ENCODE measurements at places on chromosomes 2 and 18.

- no peak for DNase-seq
Measured at GRCh38 chr18:10485475-10485874, 31.0 kb downstream of the APCDD1 start.

DNA sequence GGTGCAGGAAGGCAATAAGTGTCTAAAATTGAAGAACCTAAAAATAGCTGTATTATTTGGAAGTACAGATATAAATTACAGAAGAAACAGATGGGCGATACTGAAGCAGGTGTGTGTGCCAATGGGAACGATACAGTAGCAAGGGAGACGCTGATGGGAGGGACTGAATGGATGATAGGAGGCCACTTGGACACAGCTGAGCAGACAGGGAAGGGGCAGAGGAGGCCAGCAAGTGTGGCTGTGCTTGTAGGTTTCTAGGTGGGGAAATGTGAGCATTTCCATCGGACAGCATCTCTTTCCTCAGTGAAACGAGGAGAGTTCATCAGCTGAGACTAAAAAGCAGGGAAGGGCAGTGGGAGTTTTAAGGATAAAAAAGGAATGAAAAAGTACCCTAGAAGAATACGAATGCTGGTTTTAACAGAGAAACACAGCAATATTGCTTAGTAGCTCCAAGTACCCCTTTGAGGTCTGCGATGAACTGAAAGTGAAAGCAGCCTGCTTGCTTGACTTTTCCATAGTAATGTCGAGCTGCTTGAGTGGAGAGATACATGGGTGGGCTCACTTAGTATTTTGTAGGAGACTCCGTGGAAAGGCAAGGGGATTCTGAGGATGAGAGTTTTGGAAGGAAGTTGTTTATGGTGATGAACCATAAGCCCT is 91.7 kb upstream of the EPC2 start:
- peak; percentile 12 for DNase-seq

GRCh38 chr2:11677136-11678055 is 7.4 kb upstream of the NTSR2 start:
- no peak for DNase-seq

DNA sequence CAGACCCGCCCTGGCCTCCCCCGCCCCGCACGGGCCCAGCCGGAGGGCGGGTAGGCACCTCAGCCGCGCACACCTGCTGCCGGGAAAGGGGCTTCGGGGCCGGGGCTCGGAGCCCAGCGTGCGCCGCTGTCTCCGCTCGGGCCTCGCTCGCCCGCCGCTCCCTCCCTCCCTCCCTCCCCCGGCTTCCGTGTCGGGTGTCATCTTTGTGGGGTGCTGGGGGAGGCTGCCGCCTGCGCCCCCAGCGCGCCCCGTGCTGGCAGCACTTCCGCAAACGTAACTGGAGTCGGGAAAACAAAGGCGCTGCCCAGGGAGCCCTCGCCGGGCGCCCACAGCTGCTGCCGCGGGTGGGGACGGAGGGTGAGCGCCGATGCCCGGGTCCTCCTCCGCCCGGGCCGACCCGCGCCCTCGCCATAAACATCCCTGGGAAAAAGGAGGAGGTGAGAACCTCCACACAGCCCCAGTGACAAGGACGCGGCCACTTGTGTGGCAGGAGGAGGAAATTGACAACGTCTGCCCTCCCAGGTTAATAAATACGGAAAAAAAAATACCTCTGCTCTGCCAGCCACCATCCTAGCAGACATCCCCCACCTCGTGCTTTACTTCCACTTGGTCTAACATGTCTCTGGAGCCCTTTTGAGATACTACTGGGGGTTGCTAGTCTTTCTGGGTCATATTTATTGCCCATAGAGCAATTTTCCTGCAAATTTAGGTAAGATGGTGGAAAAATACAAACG is 550 bp downstream of the MFSD6 start:
- DNase-seq: peak; percentile 69

- DNase-seq: no peak
Measured at GRCh38 chr2:217183471-217183870, 323.6 kb upstream of the TNP1 start.

- DNase-seq: no peak
Measured at GRCh38 chr2:144111437-144111836, 408.5 kb downstream of the ZEB2 start.

GRCh38 chr2:220348206-220348605 is 720.8 kb downstream of the SLC4A3 start:
- no peak for DNase-seq

DNA sequence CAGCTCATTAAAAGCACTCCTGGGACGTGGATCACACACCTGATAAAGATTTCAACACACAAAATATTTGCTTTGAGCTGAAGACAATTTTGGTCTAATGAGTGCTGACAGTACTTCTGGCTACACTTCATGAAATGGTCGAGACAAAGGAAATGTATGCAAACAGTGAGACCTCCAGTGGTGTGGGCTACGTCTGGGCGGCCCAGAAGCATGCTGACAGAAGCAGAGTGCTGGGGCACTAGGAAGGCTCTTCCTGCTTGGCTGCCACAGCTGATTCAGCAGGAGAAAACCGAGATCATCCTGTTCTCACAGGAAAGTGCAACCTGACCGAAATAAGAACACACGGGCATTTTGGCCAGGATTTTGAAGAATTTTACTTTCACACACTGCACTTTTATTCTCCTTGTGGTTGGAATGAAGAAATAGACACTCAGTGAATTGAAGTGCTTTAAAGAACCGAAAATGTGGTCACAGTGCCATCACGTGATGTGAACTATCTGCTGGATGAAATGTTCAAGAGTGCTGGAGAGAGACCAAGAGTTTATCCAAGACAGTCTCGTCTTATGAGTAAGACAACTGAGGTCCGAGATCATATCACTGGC is 149.5 kb downstream of the CCBE1 start:
- DNase-seq: no peak

DNA sequence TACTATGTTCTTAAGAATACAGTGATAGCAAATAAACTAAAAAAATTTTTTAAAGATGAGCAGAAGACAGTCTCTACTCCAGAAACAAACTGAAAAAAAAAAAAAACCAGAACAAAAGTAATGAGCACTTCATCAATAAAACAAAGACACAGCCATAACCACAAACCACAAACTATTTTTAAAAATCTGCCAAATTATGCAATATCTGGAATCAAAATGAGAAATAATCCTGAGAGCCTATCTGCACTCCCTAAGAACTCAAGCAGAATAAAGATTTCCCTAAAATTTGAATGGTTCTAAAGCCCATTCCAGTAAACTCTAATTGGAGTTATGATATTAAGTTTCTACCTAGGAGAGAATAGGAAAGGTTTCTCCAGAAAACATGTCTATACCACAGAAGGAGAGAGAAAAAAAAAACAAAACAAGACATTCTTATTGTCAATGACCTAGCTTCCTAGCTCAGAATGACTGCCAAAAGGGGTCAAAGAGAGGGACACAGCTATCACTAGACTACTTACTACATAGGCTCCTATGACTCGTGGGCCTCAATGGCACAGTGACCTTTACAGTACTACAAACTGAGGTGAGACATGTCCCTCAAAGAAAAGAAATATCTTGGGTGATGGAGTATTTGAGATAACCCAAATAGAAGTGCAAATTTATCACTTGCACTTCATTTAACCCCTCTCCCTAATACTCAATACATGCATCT is 262.8 kb downstream of the ZEB2 start:
- no peak for DNase-seq

- no peak for DNase-seq
Measured at GRCh38 chr2:165874445-165875039, 79.0 kb downstream of the TTC21B start.

GRCh38 chr2:156129227-156129626 is 203.3 kb downstream of the NR4A2 start:
- no peak for DNase-seq

DNA sequence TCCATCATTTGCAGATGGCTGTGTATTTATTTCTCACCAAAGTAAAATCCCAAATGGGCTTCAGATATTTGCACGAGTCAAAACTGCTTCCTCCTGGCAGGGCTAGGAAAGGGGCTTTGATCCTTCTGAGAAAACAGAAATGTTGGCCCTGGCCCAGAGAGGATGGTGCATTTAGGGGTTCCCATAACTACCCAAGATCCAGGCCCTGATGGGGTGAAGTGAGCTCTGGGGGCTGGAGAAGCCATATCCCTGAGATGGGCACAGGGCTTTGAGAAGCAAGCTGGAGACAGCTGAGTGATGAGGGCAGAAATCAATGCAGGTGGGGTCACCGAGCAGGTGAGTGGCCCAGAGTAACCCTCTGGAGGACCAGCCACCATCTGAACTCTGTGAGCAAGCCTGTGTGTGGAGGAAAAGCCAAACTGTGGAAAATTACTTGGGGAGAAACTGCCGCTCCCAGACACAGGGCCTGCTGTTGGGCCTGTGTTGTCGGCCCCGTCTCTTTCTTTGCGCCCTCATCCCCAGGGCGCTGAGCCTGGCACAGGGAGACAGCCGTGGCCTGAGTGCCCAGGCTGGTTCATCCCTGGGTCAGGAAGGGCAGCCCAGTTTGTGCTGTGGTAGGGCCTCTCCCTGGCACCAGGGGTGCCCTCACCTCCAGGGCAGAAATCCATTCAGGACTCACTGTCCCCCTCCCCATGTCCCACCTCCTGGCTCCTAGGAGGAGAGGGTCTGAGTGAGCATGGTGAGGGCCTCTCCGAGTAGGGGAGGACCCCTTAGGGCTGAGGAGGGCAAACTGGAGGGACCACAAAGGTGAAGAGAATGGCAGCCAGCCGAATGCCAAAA is 167.8 kb upstream of the HAAO start:
- no peak for DNase-seq

DNA sequence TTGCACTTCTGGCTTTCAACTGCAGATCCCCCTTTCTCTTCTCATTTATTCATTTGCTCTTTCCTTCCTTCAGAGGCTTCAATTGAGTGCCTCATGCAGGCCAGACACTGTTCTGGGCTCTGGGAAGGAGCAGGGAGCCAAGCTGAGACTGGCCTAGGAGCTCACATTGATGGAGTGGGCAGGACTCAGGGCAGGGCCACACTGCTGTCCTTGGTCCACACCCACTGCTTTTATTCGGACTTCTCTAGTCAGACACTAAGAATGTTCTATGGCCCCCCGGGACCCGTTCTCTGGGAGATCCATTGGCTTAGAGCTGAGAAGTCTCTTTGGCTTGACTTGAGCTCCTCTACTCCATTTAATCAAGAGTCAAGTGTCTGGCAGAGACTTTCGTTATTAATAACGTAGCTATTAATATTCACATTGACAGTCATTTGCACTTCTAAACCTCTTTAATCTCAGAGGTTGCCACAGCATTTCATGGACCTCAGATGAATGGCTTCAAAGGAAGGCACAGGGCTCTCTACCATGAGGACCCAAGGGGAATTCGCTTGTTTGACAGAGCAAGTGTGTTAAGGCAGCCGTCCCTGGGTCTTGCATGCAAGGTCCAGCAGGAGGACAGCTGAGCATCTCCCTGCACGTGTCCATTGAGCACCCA is 20.1 kb downstream of the SH3RF3 start:
- no peak for DNase-seq

- no peak for DNase-seq
Measured at GRCh38 chr2:143808166-143808565, 678.9 kb downstream of the ARHGAP15 start.

DNA sequence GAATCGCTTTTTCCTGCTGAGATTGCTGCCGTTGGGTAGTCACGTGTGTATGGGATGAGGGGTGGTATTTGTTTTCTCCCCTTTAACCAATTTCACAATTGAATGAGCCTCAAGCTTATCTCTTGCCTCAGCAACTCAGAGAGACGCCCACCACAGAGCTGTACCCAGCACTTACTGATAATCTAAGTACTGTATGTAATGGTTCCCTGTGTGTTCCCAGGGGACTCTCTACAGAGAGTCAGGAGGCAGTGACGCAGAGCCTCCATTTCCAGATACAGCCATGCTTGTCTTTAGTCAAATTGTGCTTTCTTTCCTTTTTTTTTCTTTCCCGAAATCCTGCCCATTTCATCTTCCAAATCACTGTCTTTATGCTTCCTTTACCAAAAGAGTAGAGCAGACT is 1102.1 kb upstream of the KLHL29 start:
- DNase-seq: no peak

DNA sequence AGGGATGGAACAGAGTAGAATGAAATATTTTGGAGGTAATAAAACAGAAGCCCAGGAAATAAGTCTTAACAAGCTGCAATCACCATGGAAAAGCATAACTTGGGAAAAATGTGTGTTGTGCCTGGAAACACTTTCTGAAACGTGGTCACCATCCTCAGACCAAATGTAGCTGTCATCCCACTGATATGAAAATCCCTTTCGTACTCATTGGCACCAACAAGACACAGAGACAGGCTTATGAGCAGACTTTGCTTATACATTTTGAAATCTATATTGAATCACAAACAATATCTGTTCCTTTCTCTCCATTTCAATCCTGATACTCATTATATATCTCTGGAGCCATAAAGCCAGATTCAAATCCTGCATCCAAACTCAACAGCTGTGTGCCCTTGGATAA is 28.7 kb downstream of the MREG start:
- DNase-seq: no peak

DNA sequence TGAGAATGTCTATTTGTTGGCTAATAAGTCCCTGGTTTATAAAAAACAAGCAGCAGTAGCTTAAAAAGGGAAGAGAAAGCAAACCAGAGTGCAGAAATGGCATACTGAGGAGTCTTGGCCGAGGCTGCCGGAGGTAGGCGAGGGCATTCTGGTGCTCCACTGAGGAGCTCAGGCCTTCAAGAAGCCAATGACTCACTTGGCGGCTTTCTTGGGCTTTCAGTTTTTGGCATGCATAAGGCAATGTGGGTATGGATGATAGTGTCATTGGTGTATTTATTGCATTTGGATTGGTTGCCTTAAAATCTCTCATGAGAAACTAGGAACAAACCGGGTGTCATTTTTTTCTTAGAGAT is 119.6 kb upstream of the ARL5A start:
- no peak for DNase-seq

GRCh38 chr2:14235667-14236066 is 396.9 kb upstream of the LRATD1 start:
- no peak for DNase-seq

DNA sequence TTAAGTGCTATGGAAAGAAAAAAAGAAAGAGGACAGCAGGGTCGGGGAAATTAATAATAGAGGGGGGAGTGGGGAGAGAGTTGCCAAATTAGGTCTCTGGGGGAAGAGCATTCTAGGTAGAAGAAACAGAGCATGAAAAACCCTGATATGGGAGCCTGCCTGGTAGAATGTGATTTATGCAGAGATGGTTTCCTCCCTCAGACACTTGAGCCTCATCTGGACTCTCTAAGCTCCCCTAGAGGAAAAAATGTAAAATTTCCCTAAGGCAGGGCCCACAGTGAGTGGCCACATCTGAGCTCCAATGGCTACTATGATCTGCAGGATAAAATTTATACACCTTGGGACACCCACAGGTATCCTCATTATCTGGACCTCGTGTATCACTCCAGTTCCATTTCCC is 20.6 kb upstream of the EPAS1 start:
- DNase-seq: no peak

- no peak for DNase-seq
Measured at GRCh38 chr2:45585267-45585861, 25.7 kb downstream of the SRBD1 start.

Data from stimulated activated naive CD4-positive, alpha-beta T cell treated with Interleukin-2 at 50 U/mL for 16 hours (primary cell).